Fibroblast of skin of abdomen (primary cell): ENCODE measurements at places on chromosomes 2 and 18.

DNA sequence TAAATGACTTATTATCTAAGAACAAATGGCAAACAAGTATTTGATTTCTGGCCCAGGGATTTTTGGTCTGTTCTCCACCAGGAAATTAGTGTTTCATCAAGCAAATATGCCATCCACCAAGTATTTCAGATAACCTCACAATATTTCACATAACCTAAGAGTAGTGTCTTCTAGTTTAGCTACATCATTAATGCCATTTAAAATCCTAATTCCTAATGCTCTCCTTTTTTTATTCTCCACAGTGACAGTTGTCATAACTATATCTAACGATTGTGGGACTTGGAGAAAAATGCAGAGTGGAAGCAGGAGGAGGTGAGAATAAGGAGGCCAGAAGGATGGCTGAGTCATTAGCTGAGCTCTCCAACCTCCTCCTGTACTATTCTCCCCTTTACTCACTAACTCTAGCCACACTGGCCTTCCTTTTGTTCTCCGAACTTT is 58.5 kb upstream of the CTLA4 start:
- peak; percentile 82 for DNase-seq

DNA sequence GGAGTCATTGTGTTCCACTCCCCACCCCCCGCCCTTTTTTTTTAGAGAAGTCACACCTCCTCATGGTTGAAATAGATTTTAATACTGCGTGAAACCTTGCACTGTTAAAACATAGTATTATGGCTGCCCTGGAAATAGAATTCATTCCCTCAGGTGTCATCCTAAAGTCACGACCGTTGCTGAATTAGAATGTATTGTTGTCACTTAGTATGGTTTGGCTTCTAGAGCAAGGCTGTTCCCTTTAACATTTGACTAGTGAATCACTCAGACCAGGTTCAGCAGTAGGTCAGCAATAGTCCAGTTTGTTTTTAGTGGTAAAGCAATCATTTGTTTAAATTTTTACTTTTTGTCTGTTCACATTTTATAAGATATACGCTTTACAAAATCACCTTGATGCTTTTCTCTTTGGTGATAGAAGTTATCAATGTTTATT is 1.2 kb downstream of the BABAM2 start:
- no peak for DNase-seq

GRCh38 chr2:97713296-97714083 is at the start of gene ZAP70:
TSS of gene ZAP70 (plus strand) at chr2:97713576. CDS start at chr2:97724037, 10,461 bp downstream.
- DNase-seq, result no peak

- peak; percentile 15 for DNase-seq
Measured at GRCh38 chr2:137249463-137250130, 484.3 kb downstream of the THSD7B start.

DNA sequence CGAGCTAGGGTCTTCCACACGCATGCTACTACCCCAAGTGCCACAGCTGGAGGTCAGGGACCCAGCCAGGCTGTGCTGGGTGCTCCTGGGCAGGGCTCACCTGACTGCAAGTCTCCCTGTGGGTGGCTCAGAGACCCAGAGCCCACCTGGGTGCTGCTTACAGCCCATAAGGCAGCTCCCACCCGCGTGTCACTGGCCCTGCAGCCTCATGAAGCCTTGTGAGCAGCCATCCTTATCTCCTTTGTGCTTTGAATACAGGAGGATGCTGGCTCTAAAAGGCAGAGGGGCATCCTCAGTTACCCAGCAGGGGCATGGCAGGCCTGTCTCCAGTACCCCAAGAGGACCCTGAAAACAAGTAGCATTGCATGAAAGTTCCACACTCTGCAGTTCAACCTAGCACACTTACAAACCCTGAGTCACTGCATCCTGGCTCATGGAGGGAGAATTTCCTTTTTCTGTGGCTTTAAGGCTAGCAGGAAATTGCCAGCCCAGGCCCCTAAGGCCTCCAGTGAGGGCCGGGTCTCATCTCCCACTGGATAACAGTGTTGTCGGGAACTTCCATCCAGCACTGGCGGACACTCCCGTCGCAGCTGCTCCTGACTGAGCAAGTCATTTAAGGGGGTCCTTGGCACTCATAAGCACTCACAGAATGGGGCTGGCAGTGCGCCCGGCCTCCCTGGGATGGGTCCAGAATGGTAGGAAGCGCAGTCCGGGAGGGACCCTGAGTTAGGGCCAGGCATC is 137.1 kb downstream of the RPIA start:
- no peak for DNase-seq

DNA sequence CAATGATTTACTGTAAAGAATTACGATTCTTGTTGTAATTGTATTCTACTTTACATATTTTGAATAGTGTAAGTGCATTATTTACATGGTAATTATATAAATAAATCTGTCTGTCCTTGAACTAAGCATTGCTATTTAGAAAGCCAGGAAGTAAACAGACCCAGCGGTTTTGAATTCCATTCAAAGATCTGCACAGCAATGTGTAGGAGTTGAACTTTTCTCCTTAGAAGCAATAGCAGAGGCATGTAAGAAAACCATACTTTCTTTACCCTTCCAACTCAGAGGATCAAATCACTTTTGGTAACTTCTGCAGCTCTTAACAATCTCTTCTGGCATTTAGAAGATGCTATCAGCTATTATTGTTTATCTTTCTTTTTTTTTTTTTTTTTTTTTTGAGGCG is 109.2 kb upstream of the VRK2 start:
- no peak for DNase-seq

GRCh38 chr2:147463881-147464520 is 380.8 kb upstream of the ACVR2A start:
- no peak for DNase-seq

GRCh38 chr2:64534363-64534762 is 10.2 kb downstream of the AFTPH start:
- DNase-seq, result no peak

DNA sequence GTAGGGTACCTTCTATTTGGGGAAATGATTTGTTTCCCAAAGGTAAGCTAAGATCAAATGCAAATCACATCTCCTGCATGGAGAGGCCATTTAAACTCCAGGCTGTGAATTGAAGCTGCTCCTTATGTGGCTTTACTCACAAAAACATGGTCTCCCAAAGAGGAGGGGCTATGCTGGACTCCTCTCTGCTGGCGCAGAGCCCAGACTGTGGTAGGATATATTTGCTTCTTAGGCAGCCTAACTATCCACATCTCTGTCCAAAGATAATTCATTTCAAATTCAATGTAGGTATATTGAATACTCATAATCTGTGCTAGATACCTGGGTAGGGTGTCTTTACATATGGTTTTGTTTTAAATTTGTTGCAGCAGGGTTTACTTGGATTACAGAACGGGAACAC is 358.5 kb downstream of the ALK start:
- peak; percentile 71 for DNase-seq

DNA sequence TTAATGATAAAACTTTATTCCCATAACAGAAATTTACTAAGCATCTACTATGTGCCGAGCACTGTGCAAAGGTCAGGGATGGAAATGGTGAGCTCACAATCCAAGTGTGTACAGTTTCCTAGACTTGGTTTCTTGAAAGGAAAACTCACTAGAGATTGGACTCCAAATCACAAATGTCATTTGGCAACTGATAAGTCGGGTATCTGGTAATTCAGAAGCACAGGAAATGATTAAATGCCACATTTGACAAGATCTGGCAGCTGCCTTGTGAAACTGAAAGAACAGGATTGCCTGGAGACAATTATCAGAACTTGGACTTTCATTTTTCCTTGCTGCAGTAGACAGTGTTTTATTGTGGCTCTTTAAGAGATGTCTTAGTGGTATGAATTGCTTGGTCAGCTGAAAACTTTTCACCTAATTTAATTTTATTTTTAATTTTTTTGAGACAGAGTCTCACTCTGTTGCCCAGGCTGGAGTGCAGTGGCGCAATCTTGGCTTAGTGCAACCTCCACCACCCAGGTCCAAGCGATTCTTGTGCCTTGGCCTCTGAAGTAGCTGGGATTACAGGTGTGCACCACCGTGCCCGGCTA is 19.2 kb downstream of the ITGA6 start:
- no peak for DNase-seq

- no peak for DNase-seq
Measured at GRCh38 chr18:74422541-74422940, 34.6 kb downstream of the DIPK1C start.

DNA sequence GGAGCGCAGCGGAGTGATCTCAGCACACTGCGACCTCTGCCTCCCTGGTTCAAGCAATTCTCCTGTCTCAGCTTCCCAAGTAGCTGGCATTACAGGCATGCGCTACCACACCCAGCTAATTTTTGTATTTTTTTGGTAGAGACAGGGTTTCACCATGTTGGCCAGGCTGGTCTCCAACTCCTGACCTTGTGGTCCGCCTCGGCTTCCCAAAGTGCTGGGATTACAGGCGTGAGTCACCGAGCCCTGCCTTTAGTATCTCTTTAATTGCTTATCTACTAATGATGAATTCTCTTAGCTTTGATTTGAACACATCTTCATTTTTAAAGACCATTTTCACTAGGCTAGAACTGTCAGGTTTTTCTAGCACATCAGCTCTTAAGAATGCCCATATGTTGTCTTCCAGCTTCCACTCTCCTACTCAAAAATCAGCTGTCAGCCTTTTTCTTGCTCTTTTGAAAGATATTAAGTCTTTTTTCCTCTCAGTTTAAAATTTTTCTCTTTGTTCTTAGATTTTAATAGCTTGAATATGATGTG is 16.1 kb upstream of the MFSD2B start:
- no peak for DNase-seq

DNA sequence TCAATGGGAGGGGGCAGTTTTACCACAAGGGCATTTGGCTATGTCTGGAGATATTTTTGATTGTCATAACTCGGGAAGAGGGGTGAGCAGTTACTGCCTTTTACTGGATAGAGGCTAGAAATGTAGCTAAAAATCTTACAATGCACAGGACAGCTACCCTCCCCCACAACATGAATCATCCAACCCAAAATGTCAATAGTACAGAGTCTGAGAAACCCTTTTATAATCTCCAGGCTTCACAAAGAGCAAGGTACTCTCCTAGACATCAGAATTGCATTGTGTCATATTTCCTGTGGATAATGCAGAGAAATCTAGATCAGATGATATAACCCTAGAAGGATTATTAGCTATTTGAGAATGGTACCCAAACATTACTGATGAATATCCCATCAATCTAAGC is 277.1 kb upstream of the NRP2 start:
- DNase-seq, result peak; percentile 69

DNA sequence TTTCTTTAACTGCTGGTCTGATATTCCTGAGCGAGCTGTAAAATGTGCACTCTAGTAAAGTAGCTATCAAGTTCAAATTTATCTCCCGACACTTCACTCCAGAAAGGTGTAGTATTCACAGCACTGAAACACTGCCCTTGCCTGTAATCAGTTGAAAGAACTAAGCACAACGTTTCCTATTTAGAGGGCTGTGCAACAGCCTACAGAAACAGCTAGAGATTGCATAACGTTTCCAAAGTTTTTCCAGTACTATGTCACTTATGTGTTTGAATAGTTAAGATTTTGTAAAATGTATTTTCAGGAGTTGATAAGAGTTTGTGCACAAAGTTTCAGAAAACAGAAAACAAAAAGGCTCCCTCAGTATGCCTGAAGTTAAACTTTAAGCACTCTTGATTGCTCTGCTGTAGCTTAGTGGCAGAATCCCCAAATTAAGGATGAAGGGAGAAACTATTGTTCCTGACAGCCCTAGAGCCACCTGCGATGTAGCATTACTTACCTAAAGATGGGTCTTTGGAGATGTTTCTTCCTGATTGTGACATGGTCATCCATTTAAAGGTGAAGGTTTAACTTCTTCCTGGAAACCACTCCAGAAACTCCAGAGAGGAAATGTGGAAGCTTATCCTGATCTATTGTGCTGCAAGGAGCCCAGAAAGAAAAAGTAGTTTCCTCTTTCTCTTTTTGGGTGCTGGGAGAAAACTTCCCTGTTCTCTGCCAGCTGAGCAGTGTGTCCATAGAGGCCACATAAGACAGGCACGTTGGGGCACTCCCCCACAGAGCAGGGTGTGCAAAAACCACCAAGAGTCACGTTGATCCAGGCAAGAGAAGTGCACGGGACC is 536 bp downstream of the PDE1A start:
- no peak for DNase-seq

- no peak for DNase-seq
Measured at GRCh38 chr2:229408962-229409361, 137.9 kb upstream of the PID1 start.

GRCh38 chr18:44855681-44856080 is 175.0 kb downstream of the SETBP1 start:
- no peak for DNase-seq

DNA sequence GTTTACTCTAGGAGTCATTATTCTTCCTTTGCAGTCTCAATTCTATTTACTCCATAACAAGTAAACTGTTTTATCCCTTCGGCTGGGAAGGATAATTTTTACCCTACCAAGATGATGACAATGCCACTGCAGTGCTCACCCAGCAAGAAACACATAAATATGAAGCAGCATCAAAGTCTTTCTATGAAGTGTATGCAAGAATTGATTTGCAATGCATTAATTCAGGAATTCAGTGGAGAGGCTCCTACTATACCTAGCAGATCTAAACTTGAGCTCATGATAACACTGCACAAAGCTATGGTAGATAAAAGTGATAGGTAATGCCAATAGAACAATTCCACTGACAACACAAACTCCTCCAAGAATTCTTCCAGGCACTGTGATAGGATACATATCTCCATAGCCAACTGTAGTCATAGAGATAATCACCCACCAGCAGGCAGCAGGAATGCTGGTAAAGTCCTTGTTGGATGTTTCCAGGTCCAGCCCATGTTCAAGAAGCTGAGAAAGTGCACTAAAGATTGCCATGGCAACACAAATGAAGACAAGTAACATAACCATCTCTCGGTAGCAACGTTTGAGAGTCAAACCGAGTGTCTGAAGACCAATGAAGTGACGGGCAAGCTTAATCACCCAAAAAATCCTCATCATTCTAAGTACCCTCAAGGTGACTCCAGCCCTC is 49.9 kb downstream of the KCNG3 start:
- no peak for DNase-seq

DNA sequence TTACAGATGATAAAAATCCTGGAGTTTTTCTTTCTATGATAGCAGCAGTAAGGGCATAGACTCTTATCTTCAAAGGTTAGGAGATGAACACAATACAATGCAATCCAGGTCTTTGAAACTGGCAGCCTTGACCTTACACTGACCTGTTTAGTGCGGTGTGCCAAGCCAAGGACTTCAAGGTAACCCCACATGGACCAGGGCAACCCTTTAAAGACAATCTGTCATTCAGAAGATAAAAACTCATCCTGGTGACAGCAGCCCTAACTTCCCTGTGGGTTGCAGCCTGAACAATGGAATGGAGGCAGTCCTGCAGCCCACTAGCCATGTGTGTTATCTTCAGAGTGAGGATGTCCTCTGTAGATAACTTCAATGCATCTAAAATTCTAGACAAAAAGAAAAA is 78.1 kb downstream of the RTTN start:
- no peak for DNase-seq

DNA sequence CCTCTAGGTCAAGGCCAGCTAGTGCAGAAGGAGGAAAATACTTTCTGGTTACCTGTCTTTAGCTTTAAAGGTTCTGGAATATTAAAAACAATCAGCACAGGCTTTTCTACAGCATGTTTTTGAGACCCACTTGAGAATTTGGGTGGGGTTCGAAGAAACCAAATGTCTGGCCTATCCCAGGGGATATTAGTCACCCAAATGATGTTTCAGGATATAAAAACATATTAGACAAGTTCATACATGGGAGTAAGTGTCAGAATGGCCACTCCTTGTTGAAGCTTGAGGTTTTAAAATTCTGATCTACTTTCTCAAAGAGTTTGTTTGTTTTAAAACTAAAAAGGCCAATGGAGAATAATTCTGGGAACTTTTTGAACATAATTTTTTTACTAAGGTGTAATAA is 158.6 kb upstream of the DLX2 start:
- DNase-seq, result no peak
